ENCODE measurements at places on chromosomes 12 and 14.
A peak's percentile ranks its signal among the peaks of the same experiment; 100 is the strongest.

DNA sequence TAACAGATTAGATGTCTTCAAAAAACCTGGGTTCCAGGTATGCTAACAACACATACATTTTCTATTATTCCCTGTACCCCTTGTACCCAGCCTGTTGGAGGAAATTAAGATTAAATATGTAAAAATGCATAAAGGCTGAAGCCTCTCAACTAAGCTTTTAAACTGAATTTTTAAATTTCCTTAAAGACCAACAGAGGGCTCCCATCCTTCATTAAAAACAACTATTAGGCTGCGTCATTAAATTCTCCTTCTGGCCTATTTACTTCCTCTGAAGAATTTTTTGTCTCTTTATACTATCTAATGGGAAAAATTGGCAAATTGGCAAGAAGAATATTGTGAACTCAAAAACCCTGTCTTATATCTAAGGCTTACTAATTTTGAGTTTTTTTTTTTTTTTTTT, 21.8 kb downstream of the SENP1 start:
- DNase-seq: peak; percentile 6

- peak; percentile 92 for DNase-seq
Observed at GRCh38 chr14:90381999-90382451, 14.8 kb upstream of the CALM1 start.

DNA sequence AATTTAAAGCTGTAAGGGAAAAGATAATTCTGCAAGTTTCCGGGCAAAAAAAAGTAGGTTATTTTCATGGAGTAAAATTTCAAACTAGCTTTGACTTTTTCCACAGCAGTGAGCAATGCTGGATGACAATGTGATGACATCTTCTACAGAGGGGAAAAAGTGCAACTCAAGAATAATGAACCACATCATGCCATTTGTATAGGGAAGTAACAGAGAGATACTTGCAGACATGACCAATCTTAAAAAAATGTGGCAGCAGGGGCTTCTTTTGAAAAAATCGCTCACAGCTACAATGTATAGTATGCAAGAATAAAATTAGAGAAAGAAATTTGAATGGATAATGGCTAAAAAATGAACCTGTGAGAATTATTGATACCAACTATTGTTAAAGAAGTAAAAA, 115.5 kb downstream of the DHRS2 start:
- no peak for DNase-seq

DNA sequence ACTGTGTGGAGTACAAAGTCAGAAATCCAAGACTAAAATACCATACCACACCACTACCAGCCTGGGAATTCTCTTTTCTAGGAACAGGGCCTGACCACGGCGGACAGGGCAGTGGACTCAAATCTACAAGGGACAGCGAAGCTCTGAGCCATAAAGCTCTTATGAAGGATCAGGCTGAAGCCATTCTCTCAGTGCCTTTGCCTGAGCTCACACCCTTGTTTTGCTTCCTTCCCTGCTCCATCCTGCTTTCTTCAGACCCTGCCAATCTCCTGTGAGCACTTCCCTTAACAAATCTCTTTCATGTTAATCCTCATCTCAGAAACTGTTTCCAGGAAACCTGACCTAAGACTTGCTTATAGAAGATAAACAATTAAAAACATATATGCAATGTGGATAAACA, 398.5 kb downstream of the MDGA2 start:
- DNase-seq: no peak

- DNase-seq: no peak
Observed at GRCh38 chr12:114752217-114752616, 68.2 kb upstream of the TBX3 start.

- no peak for DNase-seq
Observed at GRCh38 chr12:120661432-120661831, 21.0 kb downstream of the CABP1 start.

DNA sequence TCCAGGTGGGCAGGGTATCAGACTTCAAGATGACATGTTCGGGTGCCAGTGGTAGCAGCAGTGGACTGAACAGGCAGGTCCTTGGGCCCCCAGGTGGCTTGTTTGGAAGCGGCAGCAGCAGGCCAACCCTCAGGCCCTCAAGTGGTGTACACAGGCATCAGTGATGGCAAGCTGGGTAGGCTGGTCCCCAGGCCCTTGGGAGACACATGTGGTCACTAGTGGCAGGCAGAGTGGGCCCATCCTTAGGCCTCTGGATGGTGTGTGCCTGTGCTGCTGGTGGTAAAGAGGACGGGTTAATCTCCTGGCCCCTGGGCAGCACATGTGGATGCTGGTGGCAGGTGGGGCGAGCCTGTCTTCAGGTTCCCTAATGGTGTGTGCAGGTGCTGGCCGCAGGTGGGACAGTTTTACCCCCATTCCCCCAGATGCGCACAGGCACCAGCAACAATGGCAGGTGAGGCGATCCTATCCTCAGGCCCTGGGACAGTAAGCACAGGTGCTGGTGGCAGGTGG, 8.0 kb downstream of the OAS2 start:
- DNase-seq: no peak

DNA sequence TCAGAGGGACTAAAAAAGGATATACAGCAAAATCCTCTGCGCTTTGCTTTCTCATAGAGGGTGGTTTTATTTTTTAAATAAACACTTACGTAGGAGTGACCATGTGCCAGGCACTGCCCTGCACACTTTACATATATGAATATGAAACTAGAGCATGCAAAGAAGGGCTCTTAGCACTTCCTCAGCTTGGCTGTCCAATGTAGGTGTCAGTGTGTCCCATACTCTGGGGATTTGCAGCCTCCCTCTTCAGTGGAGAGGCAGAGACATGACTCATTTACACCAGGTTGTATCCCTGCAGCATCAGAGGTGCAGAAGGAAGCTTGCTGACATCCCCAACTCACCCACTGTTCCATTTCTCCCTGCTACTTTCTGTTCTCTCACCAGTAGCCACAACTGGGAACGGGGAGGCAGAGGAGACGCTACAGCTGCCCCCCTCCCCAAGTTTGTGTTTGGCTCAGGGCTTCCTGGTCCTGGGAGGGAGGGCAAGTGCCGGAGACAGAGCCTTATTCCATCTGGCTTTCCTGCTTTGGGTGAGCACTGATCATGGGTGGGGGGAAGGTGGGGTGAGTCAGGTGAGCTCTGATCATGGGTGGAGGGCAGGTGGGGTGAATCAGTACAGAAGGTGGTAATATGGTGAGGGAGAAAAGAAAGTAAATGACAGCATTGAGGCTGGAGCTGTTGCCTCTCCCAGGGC, 4.9 kb upstream of the KRT5 start:
- no peak for DNase-seq

All from NCI-H146 (cell line).